ENCODE measurements at places on chromosomes 4 and X. TPM values are rescaled to one million over a fixed set of nuclear protein-coding genes. Genes with fewer than 3 reads are reported as not detected.

- no peaks in the 10 kb centered on the region for H3K27me3 ChIP-seq
- no peak overlapping the region for H3K27ac ChIP-seq
- no peak for DNase-seq
- H3K36me3 ChIP-seq, result no peaks in the 10 kb centered on the region
- no peak overlapping the region for H3K4me3 ChIP-seq
- H3K4me1 ChIP-seq, result no peaks in the 10 kb centered on the region
These were observed 1627.5 kb upstream of the TENM3 start for GRCh38 chr4:180615746-180616145.

GRCh38 chrX:48487362-48487798, 11.4 kb downstream of the FTSJ1 start:
- DNase-seq, result no peak
- no peaks in the 10 kb centered on the region for H3K27me3 ChIP-seq
- peaks cover 4% of the 10 kb centered on the region for H3K36me3 ChIP-seq
- no peak overlapping the region for H3K4me3 ChIP-seq
- H3K4me1 ChIP-seq, result no peaks in the 10 kb centered on the region
- H3K27ac ChIP-seq, result no peak overlapping the region

- no peaks in the 10 kb centered on the region for H3K27me3 ChIP-seq
- H3K27ac ChIP-seq, result no peak overlapping the region
- no peaks in the 10 kb centered on the region for H3K36me3 ChIP-seq
- H3K4me3 ChIP-seq, result no peak overlapping the region
These were observed 16.2 kb downstream of the AWAT2 start for GRCh38 chrX:70033348-70034051.

DNA sequence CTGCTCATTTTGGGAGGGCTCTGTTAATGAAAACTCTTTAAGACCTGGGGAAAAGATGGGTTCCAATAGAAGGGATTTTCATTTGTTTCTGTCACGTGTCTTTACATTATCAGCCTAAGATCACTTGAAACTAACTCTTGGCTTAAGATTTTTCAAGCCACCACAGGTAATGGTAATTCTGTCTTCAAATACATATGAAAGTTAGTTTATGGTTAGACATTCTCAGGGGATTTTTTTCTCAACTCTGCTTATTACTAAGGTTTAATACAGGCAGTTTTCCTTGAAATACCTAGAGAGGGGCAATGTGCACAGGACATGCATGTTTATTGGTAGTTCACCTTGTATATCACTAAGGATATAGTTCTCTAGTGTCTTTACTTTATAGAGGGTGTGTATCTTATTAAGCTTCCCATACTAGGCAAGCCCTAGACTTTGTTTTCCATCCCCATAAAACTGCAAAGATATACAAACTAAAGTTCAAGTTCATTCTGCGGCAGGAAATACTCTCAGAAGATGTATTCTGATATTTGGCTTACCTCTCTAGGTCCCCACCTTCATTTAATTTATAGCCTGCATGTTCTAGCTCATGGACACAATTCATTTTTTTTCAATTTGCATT, 38.2 kb upstream of the MYOZ2 start:
- no peaks in the 10 kb centered on the region for H3K36me3 ChIP-seq
- no peak overlapping the region for H3K27ac ChIP-seq
- H3K4me1 ChIP-seq, result no peaks in the 10 kb centered on the region
- no peaks in the 10 kb centered on the region for H3K27me3 ChIP-seq

DNA sequence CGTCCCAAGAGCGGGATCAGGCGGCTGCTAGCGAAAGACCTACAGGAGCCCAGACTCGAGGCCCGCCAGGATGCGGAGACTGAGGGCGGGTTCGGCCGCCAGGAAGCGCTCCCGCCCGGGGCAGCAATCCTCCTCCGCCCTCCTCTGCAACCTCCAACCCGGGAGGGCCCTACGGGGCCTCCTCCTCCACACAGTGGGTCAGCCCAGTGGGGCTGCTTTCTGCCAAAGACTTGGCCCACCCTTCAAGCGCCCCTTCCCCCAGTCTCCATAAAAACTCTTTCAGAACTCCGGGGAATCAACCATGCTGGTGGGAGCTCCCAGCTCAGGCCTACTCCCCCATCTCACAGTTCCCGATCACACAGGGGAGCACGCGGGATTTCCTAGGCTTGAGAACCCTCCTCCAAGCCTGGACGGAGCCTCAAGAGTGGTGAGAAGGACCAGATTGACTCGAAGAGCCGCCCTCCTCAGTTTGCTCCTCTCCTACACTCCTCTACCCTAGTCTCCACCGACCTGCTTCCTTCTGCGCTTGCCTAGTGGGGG, 77.5 kb downstream of the RLIM start:
- no peak overlapping the region for H3K27ac ChIP-seq
- no peaks in the 10 kb centered on the region for H3K36me3 ChIP-seq
- DNase-seq, result no peak
- no peaks in the 10 kb centered on the region for H3K27me3 ChIP-seq

DNA sequence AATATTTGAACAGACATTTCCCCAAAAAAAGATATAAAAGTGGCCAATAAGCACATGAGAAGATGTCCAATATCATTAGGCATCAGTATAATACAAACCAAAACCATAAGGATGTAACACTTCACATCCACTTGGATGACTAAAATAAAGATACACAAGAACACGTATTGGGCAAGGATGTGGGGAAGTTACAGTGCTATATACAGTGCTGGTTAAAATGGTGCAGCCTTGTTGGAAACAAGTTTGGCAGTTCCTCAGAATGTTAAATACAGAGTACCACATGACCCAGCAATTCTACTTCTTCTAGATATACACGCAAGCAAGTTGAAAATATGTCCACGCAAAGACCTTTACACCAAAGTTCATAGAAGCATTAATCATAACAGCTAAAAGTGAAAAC, 58.9 kb downstream of the HAUS3 start:
- H3K27ac ChIP-seq, result no peak overlapping the region
- DNase-seq, result no peak
- no peaks in the 10 kb centered on the region for H3K4me1 ChIP-seq
- no peaks in the 10 kb centered on the region for H3K27me3 ChIP-seq
- no peak overlapping the region for H3K4me3 ChIP-seq

Gene UCP1
- total RNA-seq, result not detected

Gene TMEM31
- not detected for total RNA-seq

Gene COQ2
- total RNA-seq, result 21.3 TPM

Data from activated CD8-positive, alpha-beta T cell treated with anti-CD3 and anti-CD28 coated beads, Interleukin-2, amount 10 ng/mL, durations not matched to agents 7 days and 5 days (primary cell).